ENCODE measurements at places on chromosomes 3 and 15.

DNA sequence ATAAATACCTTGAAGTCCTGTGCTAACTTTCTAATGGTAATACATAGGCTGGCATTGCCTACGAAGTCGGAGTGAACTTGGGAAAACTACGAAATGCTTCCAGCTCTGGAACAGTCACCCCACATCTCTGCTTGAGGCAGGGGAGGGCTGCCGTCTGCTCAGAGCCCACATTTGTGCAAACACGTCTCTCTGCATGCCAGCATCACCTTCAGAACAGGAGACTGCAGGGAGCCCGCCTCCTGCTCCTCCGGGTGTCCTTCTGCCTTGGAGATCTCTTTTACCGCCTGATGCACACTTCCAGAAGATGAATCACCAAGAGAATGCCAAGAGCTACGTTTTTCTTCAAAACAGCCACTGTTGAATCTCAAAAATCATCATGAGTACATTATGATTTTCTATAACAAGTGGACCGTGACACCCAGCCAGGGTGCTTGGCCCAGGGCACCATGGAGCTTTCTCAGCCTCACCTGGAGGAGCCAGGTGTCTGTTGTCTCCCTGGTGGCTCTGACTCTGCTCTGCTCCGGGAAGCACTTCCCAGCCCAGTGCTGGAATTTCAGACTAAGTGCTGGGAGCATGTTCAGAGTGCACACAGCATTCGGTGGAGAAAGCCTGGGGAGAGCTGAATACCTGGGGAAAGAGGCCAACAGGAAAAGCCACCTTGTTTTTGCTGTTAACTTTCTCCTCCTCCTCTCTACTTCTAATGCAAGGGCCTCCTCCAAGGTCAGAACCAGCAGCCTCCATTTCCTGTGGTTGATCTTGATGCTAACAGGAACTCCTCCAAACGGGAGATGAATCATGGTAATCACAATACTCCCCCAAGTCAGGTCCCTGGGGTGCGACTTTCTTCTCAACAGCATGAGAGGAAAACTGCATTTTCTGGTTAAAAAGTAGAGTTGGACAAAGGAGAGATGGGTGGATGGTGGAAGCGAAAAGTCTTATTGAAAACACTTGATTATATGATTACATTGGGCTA, 467.7 kb downstream of the GABRG3 start:
- no peak for DNase-seq

- no peak for DNase-seq
Observed at GRCh38 chr15:30038667-30039523, 43.9 kb upstream of the GOLGA8J start.

DNA sequence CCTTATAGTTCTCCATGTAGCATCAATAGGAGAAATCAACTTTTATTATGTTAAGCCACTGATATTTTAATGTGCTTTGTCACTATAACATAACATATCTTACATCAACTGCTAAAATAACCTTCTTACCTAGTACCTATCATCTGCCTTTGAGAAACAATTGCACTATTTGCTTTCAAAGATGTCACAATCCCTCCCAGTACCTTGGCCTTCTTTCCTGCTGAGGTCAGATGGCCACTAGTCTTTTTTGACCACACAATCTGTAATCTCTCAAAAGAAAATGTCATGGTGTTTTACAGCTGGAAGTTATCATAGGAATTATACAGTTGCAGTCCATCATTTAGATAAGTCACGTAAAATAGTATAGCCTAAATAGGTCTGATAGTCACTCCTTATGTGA, 247.5 kb upstream of the SLITRK3 start:
- no peak for DNase-seq

- no peak for DNase-seq
Observed at GRCh38 chr3:118932822-118933558, 101.7 kb downstream of the IGSF11 start.

- no peak for DNase-seq
Observed at GRCh38 chr3:23735535-23736326, 70.0 kb upstream of the UBE2E1 start.

DNA sequence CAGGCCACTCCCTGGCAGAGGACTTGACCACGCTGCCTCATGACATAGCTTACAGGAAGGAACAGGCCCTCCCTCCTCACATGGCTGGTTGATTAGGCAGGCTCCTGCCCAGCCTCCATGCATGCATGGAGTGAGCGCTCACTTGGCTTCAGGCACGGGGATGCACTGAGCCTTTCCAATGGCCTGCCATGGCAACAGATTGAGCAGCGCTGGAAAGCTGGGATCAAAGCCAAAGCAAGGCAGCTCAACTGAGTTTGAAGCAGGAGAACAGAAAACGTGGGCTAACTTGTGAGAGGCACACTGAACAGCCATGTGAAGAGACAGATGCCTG, 5.9 kb upstream of the GRAMD2A start:
- DNase-seq: no peak

DNA sequence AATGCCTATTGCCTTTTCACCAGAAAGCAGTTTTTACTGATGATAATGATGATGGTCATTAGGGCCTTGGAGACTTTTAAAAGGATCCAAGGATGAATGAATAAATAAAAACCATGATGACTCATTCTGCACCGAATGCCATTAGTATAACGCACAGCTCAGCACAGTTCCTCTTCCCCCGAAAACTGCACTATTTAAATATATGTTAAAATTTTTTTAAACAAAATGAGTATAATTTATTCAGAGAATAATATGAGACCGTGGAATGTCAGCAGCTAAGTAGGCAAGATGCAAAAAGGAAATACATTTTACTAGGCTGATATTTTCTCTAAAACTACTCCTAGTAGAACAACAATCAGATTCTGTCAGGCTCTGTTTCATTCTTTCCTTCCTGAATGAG, 83.4 kb upstream of the NANOGP8 start:
- no peak for DNase-seq

DNA sequence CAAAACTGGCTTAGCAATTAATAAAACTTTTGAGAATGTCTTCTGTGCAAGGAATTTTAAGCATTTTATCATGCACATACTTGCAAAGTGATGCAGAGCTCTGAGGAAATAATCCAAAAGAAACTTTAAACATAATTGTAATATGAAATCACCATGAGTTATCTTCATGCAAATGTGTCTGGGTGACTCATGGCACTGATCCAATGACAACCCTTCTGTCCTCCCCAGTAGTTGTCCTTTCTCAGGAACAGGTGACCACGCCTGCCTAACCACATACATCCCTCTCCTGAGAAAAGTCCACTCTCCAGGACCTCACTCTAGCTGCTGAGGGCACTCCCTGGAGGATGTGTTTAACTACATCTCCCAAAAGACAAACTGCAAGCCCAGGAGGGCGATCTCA, 530.6 kb upstream of the IL12A start:
- no peak for DNase-seq

DNA sequence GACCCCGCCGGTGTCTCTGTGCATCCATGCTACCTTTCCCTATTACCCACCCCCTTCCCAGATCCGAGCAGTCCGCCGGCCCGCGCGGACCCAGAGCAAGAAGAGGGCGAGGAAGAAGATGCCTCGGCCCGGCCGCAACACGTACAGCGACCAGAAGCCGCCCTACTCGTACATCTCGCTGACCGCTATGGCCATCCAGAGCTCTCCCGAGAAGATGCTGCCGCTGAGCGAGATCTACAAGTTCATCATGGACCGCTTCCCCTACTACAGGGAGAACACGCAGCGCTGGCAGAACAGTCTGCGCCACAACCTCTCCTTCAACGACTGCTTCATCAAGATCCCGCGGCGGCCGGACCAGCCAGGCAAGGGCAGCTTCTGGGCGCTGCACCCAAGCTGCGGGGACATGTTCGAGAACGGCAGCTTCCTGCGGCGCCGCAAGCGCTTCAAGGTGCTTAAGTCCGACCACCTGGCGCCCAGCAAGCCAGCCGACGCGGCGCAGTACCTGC, 788 bp downstream of the FOXB1 start:
- DNase-seq: no peak

DNA sequence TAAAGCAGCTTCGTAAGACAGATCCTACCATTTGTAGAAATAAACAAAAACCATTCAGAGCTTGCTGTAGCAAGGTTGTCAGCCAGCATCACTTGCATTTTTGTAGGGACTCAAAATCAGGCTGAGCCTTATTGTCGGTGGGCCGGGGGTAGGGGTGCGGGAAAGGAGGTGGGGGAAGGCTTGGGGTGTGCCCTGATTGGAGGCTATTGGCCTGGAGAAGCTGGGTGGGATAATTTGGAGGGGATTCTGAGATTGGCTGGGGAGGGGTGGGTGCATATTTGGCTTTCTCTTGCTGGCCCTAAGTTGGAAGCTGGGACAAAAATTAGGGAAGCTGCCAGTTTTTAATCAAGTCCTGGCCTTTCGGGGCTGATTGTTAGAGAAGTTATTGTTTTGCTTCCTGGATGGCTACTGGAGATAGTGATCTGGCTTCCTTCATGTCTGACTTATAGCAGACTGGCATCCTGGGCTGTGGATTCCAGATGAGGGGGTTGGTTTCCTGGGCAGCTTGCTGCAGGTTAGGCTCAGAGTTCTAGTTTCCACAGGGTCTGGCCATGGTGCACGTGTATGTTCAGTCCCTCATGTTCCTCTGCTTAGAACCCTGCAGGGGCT, 22.8 kb downstream of the STOML1 start:
- DNase-seq: no peak

- DNase-seq: no peak
Observed at GRCh38 chr3:123093696-123094095, 26.9 kb downstream of the PDIA5 start.

DNA sequence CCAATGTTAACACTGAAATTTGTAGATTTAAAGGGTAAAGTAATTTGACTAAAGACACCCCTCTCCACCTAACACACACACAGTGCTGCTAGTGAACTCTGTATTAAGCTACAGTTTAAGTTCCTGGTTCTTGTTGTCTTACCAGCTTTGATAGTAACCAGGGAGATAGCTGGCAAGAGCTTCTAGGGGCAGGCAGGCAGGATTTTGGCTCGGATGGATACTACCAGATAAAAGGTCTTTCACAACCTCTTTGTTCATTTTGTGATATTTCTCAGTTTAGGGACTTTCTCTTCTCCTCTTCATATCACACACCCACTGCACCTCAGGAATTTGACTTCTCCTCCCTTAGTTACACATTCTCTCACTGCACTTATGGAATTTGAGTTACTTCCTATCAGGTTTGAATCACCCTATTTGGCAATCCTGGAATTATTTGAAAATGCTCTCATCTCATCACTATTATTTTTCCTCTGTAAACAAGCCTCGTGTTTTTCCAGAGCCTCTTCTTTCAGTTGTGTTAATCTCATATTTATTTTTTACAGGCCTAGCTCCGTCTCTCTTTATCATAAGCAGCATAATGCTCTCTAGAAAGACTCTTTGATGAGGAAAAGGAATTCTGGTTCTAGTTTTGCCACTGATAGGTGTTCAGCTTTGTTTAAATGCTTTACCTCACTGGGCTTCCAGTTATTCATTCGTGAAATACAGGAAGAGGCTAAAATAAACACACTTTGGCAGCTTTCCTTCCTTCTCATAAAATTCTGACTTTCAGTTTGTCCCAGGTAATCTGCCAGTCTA, 23.0 kb upstream of the CLDN1 start:
- no peak for DNase-seq

- no peak for DNase-seq
Observed at GRCh38 chr3:50490424-50490823, 13.0 kb downstream of the CACNA2D2 start.

DNA sequence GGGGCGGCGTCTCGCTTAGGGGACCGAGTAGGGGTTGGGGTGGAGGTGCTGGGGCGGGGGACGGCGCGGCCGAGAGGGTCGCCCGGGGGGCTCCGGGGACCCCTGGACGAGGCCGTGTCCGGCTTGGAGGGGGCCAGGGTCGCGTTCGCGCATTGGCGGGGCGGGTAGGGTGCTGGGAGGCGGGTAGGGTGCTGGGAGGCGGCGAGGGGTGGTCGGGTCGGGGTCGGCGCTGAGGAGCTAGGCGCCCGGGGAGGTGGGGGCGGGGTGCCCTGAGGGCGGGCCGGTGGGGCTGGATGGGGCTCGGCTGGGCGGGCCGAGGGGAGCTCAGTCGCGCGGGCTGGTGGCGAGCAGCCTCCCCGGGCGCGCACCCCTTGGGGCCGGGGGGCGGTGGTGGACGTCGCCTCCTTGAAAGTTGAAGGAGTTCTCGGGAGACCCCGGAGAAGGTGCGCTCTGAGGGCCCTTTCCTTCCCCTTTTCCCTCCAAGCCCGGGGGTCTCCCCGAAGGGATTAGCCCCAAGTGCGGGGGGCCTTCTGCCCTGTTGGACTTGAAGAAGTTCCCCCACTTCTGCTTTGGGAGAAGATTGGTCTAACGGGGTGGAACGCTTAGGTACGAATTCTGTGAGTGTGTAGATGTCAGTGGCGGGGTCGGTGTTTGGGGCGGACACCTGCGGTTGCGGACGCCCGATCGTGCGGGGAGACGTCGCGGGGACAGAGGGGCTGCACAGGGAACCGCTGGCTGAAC, 543 bp downstream of the MEF2A start:
- no peak for DNase-seq
